ENCODE measurements at places on chromosomes 1 and 21.

- no peak for DNase-seq
Measured at GRCh38 chr1:212805767-212806166, 14.1 kb downstream of the TATDN3 start.

- no peak for DNase-seq
Measured at GRCh38 chr1:160682983-160683865, 28.4 kb downstream of the CD48 start.

DNA sequence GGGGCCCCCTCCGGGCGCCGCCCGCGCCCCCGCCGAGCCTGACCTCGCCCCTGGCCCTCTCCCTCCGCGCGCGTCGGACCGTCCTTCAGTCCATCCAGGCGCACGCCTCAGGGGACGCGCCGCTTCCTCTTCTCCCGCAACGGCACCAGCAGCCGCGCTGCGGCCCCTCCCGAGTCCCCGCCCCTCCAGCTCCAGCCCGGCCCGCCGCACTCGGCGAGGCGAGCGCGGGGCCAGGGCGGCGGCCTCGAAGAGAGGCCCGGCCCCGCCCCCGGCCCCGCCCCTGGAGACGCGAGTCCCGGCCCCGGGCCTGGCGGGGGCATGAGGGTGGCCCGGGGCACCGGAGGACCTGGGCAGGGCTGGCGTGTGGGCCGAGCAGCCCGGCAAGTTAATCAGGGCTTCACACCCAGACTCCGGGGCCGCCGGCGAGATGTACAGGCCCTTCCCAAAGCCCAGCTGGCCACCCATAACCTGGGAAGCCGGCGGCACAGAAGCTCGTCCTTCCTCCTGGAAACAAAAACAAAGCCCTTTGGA is at the start of gene IGSF3:
IGSF3 (minus strand) TSS at position 159 of the 531 bp plus-strand sequence. CDS start 1,407 bp downstream, outside the sequence.
- DNase-seq: peak; percentile 38

DNA sequence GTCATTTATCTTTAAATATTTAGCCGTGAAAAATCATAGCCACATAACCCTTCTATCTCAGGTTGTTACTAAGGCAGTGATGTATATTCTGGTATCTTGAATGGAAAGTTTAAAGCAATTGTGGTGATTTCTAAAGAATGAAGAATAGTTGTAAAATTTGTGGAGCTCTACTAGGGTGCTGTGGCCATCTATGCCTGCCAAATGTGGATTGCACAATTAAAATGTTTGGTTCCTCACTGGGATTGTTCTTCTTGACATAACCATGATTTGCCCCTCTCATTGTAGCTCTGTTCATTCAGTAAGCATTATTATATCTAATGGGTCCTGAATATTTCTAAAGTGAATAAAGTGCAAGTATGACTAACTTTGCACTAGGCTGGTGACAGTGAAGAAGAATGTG is 50.1 kb downstream of the AK4 start:
- no peak for DNase-seq

- no peak for DNase-seq
Measured at GRCh38 chr21:35885942-35886541, 174.3 kb downstream of the SETD4 start.

DNA sequence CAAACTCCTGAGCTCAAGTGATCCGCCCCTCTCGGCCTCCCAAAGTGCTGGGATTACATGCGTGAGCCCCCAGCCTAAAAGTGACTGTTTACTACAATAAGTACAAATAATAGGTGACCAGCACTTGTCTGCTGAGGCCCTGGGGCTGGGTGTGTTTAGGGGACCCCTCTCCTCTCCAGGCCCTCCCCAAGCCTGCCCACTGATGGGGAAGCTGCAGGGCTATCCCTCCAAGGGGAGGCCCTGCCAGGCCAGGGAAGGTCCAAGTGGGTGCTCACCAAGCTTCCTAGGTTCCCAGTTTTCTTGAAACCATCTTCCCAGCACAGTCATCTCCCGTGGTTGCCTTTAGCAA is 60.7 kb downstream of the H3-3A start:
- DNase-seq: no peak

GRCh38 chr21:34091607-34092006 is 18.2 kb downstream of the MRPS6 start:
- no peak for DNase-seq

GRCh38 chr21:46411691-46412090 is 47.0 kb upstream of the DIP2A start:
- no peak for DNase-seq

DNA sequence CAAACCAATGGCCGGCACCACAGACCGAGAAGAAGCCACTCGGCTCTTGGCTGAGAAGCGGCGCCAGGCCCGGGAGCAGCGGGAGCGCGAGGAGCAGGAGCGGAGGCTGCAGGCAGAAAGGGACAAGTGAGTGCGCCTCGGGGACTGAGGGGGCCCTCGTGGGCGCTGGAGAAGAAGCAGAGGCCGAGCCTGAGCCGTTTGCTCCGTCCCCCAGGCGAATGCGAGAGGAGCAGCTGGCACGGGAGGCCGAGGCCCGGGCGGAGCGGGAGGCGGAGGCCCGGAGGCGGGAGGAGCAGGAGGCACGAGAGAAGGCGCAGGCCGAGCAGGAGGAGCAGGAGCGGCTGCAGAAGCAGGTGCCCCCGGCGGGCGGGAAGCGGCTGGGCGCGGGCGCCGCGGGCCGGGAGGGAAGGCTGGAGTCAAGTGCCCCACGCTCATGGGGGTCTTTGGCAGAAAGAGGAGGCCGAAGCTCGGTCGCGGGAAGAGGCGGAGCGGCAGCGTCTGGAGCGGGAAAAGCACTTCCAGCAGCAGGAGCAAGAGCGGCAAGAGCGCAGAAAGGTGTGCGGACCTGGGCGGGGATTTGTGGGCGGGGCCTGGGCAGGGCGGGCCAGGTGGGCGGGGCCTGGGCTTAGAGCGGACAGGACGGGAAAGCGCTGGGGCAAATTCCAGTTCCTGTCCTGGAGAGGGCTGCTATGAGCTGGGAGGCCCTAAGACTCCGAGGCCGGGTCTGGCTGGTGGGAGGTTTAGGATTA is 22.7 kb downstream of the MAP7D1 start:
- no peak for DNase-seq

DNA sequence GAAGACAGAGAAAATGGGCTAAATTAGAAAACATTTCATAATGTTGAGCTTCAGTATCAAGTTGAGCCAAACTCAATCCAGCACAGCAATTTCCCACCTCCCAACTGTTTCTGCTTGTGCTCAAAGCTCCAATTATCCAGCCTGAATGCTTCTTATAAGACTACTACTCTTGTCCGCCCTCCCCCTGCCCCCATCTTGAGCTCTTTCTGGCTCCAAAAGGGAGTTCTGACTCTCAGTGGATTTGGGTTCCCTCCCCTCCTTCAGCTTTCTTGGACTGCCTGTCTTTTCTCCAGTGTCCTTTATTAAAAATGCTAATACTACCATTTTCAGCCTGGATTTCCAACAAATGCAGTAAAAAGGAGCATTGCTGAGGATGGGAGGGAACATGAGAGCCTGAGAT is 174.8 kb downstream of the ASTN1 start:
- DNase-seq: no peak

- peak; percentile 41 for DNase-seq
Measured at GRCh38 chr1:93629101-93630059, 52.3 kb downstream of the BCAR3 start.

GRCh38 chr1:183051546-183051945 is 28.3 kb downstream of the LAMC1 start:
- DNase-seq: no peak

- peak; percentile 88 for DNase-seq
Measured at GRCh38 chr1:7940745-7941436, at the start of gene TNFRSF9. Gene TNFRSF9, minus strand, starts transcription at chr1:7940839. Its CDS starts 845 bp downstream, at chr1:7939994.

GRCh38 chr1:205144751-205145150 is 23.0 kb upstream of the RBBP5 start:
- no peak for DNase-seq

DNA sequence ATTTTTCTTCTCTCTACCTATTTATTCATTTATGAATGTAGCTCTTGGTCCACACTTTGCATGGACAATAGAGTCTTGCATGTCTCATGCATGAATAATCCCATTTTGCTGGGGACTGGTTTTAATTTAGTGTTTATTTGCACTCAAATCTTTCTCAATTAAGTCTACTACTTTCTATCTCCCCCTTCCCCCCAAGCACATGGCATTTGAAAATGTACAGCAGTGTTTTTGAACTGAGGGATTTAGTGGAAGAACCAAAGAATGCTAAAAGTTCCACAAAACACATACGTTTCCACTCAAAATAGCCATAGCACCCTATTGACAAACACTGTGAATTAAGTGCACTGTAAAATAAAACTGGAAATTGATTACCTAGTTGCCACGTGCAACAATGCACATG is 119.5 kb upstream of the USH2A start:
- DNase-seq: no peak

DNA sequence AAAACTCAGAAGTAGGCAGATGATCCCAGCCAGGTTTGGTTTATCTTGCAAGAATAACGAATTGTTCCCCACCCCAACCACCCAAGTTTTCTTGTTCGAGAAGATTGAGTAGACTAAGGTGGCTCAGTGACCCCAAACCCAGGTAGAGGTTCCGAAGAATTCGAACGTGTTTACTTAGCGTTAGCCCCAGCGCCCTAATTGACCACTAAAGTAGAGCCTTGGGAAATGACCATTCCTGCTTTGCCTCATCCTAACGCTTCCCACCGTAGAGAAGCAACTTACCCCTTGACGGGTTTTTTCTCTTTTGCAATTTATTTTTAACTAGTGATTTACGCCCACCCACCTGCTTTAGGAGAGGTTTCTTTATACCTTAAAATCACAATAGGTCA is 870 bp downstream of the FBXO28 start:
- no peak for DNase-seq

DNA sequence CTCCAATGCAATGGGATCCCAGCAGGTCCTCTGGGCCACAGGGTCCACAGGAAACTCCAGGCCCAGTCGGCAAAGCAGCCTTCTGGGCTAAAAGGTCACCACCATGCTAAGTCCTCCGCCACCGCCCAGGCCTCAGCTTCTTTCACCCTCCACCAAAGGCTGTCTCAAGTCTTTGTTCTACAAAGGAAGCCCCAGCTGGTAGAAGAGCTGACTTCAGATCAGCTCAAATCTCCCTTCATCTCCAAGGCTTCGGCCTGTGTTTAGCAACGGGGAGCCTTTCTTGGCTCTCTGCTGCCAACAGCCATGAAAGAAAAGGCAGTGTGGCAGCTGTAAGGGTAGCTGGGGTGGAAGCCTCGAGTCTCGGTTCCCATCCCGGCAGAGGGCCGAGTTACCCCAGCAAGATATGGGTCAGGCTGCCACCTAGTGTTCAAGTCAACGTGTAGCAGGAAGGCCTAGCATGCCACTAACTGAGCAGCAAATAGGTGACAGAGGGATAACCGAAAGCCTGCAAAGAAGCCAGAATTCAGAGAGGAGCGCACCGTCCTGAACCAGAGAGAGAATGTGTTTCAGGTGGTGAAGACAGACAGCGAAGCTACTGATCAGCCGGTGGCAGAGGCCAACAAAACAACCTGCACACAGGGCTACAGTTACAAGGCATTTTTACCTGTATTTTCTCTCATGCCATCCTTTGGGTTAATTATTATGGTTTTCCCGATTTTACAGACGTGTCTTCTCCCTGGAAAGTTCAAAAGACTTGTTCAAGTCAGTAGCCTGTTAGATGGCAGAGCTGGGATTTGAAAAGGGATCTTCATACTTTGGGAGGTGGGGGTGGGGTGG is 26.8 kb upstream of the CRNN start:
- peak; percentile 64 for DNase-seq

DNA sequence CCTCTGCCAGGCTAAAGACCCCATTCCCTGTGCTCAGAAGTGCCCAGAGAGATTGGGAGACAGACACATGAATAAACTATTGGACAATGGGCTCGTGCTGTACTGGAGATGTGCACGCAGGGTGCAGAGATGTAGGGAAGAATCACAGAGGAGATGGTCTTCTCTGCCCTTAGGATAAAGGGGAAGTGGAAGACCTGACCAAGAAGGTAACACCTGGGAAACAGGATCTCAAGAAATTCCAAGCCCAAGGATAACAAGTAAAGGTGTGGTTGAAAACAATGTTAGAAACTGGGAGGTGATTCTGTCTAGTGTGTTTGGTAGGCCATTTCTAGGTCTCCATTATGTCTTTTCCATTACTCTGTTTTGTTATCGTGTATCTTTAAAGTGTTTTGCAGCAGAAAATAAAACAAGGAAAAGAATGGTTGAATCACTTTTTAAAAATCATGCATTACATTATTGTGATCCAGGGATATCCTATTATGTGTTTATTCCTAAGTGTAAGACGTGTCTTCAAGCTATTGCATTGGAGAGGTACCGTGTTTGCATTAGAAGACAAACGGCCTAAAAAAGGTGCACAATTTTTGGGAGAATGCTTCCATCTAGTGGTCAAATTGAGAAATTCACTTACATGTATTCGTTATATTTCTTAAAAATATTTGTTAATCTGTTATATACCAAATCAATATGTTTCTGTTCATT is 40.8 kb upstream of the KCTD3 start:
- no peak for DNase-seq

DNA sequence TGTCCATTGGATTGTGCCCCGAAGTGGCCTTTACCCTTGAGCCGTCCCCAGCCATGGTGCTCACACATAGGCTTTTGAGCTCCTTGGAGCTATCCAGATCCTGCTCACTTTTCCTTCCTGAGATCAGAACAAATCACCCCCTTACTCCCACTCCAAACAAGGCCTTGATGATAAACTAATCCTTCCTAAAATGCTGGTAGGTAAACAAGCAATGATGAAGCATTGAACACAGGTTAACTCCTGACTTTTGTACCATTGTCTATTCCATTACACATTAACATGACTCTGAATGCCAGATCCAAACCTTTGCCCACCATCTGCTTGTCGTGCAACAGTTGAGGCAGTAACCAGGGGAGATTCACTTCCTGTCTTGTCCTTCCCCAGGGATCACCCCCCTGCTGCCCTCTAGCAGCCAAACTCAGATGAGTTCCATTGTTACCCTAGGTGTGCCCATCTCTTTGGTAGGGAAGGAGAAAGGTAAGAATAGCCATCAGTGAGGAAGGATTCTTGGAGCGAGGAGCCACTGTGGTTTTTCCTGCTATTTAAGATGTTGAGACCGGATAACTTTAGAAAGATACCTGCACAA is 79.5 kb upstream of the DNAJC6 start:
- DNase-seq: no peak

DNA sequence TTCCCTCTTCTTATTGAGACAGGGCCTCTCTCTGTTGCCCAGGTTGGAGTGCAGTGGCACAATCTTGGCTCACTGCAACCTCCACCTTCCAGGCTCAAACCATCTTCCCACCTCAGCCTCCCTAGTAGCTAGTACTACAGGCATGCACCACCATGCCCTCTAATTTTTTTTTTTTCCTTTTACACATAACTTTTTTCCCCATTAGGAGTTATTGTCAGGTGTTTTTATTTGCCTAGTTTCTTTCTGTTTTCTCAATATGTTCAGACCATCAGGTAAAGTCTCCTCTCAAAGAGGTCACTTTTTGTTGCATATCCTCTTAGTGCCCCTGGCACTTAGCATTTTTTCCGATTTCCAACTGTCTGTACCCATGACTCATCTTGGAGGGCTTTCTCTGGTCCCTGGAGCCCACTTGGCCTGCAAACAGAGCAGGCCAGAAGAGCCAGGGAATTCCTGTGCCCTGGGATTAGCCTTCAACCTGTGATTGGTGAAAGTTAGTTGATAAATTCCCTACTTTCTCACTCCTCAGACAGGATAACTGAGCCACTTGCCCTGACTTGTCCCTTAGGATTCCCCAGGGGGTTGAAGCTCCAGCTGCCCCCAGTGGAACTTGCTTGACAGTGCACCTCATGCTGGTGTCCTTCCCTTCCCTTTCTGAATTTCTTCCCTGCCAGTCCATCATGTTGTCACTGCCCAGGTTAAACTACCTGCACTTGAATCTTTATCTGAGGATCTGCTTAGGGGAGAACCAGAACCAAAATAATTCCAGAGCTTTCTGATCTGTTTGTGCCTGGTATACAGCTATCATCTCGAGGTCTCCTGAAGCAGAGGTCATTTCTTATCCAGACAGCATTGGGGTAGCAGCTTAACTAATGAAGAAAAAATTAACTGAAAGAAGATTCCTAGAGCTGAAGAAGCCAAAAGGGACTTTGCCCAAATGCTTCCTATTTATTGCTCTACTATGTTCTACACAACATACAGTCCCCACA is 2.4 kb downstream of the NTPCR start:
- DNase-seq: peak; percentile 20

All from activated CD8-positive, alpha-beta memory T cell treated with anti-CD3 and anti-CD28 coated beads, Interleukin-2, amount 50 U/mL, for 4 hours (primary cell).